Breast epithelium (tissue), 4 donors: ENCODE measurements at places on chromosomes 7 and 10. TPM values are rescaled to one million over a fixed set of nuclear protein-coding genes. Genes with fewer than 3 reads are reported as not detected.
A peak's percentile ranks its signal among the peaks of the same experiment; 100 is the strongest.

ECHDC3 gene
- 62.6 TPM for total RNA-seq

MMD2 gene
- total RNA-seq, result not detected

DNA sequence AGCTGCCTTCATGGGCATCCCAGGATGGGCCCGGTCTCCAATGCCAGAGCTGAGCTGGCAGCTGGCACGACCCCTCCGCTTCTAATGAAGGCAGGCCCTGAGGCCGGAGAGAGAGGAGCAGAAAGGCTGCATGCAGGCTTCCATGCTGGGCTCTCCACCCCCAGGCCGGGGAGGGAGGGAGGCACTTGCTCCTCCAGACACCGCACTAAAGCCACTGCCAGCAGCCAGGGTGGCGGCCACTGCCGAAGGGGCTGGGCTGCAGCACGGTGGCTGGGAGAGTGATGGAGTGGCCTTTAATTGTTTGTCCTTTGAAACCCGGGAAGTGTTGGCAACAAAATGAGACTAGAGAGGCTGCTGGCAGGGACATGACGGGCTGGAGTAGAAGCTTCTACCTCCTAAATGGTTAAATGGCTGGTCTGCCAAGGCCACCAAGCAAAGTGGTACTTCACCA, 236.5 kb downstream of the SKAP2 start:
- no peak overlapping the region for H3K27ac ChIP-seq
- no peaks in the 10 kb centered on the region for H3K4me1 ChIP-seq
- H3K4me3 ChIP-seq, result no peak overlapping the region
- no peaks in the 10 kb centered on the region for H3K27me3 ChIP-seq

ARL4A gene
- 28.5 TPM for total RNA-seq

DNA sequence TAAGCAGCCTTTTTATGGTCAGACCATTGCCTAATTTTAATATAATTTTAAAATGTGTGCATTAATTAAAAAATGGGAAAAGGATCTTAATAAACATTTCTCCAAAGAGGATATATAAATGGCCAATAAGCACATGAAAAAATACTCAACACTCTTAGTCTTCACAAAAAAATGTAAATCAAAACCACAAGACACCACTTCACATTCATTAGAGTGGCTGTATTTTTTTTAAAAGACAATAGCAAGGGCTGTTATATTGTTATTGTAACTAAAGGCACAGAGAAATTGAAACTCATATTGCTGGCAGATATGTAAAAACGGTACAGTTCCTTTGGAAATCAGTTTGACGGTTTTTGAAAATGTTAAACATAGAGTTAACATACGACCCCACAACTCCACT, 3.2 kb upstream of the CROT start:
- no peaks in the 10 kb centered on the region for H3K27me3 ChIP-seq
- H3K36me3 ChIP-seq, result no peaks in the 10 kb centered on the region
- no peak overlapping the region for H3K4me3 ChIP-seq
- no peak for DNase-seq
- H3K4me1 ChIP-seq, result no peaks in the 10 kb centered on the region

GRCh38 chr7:137987018-137987349, 14.9 kb downstream of the CREB3L2 start:
- no peaks in the 10 kb centered on the region for H3K36me3 ChIP-seq
- H3K27me3 ChIP-seq, result no peaks in the 10 kb centered on the region
- H3K27ac ChIP-seq, result peak overlapping the region; percentile 83
- DNase-seq, result no peak
- H3K4me3 ChIP-seq, result no peak overlapping the region
- H3K4me1 ChIP-seq, result peaks cover 25% of the 10 kb centered on the region

DNA sequence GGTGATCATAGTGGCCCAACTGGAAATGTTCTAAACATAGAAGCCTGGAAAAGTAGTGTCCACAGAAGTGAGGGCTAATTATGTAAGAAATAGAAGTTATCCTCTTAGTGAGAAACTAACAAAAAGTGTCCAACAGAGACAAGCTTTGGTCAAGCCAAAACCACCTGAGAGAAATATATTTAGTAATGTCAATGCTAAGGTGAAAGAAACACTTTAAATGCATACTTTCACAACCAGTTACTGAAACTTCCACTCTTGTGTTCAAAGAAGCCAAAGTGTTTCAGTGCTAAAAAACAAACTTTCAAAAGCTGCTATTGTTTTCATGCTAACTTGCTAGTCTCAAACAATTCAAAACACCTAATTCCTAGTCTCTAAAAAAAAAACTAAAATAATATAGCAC, 18.1 kb downstream of the RAB11FIP2 start:
- no peaks in the 10 kb centered on the region for H3K27me3 ChIP-seq
- no peaks in the 10 kb centered on the region for H3K4me1 ChIP-seq
- no peak overlapping the region for H3K27ac ChIP-seq
- no peak for DNase-seq

DNA sequence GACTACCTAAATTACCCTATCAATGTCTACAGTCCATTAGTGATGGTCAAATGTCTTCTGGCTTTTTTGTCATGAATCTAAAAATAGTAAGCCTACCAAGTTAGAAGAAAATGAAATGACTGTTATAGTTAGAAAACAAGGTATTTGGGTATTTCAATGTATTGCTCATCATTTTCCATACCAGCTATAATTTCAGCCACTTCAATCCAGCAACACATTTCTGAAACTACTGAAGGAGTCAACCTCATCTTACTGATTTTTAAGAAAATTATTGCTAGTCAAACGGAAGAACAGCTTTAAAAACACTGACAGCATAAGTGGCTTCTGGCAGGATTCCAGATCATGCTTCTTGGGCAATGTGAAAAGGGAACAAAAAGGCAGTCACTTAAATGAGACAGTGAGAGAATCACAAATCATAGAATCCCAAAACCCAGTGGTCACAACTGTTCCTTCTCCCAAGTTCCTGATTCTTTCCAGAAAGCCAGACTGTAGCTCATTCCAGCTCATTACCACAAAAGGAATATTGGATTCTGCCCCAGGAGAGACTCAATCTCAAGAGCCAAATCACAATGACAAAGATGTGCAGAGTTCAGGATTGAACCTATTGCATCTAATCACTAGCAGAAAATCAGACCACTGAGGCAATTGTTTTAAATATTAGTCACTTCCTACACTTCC, 61.2 kb upstream of the LRRN3 start:
- H3K27ac ChIP-seq, result no peak overlapping the region
- no peaks in the 10 kb centered on the region for H3K27me3 ChIP-seq
- no peak for DNase-seq
- no peaks in the 10 kb centered on the region for H3K4me1 ChIP-seq

- no peak for DNase-seq
- no peak overlapping the region for H3K4me3 ChIP-seq
Observed at GRCh38 chr7:11638011-11638774, 193.8 kb downstream of the THSD7A start.
